Eye (tissue), 1 donor: ENCODE measurements at places on chromosomes 6 and 20.

DNA sequence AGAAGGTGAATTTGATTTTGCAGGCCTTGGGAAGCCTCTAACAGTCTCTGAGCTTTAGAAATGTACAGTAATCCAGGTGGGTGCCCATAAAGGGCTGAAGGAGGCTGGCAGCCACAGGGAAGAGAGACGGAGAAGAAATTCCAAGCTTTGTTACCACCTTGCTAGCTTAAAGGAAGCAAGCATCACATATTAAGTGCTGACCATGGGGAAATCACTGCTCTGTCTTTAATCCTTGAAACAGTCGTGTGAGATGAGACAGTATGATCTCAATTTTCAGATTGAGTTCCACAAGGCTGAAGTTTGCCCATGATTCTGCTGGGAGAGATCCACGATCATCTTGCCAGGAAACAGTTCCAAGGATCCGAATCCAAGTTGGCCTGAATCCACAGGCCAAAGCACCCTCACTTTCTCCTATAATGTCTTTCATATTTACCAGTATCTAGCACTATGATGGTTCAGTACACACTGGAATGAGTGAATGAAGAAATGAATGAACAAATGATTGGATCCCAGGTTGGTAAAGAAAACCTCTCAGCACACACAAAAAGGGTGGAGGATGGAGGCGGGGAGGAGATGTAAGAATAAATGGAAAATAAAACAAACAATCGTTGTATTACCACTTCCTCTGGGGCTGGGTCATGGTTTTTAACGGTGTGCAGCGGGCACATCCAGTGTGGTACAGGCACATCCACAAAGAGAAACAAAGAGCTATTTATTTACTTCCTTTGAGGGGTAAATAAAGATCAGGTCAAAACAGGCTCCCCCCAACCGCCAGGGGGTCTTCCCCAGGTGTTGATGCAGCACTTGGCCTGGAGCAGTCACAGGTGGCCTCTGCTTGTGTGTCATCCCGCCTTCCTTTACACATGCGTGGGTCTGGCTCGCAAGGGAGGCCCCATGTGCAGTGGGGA is 28.2 kb upstream of the TAF8 start:
- DNase-seq = no peak

DNA sequence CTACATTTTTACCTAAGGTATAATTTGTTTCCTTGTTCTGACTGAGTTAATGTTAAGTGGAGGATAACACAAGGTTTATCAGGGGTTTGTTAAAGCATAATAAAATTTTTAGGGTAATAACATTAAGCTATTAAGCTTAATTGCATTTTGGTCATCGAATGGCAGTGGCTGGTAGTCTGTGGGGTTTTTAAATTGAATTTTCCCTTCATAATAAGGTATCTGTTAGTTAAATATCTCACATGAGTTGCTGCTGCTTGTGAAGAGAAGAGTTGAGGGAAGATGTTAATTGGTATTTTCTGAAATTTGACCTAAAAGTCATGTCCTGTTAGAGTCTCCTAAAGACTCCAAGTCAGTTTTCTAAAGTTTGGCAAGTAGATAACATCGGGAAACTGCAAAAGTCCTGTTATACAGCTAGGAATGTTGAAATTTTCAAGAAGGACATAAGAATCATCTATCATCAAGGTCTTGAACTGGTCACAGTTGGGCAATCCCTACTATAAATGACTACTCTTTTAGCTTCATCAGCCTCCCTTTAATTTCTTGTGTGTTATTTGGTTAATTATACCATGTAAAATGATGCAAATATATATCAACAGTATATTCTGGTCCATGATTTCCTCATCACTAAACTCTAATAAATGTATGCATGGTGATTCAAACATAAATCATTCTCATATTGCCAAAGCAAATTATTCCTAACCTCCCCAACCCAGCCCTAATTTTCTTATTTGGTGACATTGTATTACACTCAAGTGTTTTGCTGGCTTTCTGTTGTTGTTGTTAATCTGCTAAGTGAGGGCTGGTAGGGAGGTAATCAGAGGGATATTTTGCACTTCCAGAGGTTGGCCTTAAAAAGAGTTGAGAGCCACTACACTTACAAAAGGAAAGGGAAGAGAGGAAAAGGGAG is 64.0 kb downstream of the MAP3K5 start:
- DNase-seq = no peak

DNA sequence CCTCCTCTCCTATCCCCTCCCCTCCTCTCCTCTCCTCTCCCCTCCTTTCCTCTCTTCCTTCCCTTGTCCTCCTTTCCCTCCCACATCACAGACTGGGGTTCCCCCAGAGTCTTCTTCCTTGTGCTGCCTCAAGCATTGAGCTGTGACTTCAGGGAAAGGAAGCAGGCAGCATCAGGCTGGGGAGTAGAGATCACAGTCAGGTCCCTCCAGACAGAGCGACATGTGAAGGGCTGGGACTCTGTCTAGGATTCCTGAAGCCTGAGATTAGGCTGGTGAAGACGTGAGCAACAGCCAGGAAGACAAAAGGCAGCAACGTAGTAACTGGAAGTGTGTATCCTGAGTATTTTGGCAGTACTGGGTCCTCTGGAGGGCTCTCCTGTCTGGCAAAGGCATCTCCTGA is 265.4 kb upstream of the SUPT3H start:
- no peak for DNase-seq

DNA sequence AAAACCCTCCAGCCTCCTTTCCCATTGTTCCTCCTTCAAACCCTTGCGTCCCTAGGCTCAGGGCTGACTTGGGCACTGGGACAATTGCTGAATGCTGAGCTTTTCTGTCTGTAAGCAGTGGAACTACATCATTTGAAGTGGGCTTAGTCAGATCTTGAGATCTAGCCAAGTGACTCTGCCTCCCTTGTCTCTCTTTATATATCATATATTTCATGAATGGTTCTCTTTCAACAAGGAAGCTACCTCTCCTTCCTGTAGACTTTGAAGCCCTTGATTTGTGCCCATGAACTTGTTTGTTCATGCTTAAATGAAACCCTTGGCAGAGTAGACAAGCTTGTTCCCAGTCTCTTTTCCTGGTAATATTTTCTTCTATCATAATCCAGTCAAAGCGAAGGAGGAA is 60.0 kb upstream of the KIF13A start:
- DNase-seq = no peak

- DNase-seq = no peak
Observed at GRCh38 chr20:3898639-3899038, 9.5 kb downstream of the PANK2 start.

GRCh38 chr6:24249926-24250325 is 107.9 kb downstream of the DCDC2 start:
- DNase-seq = peak; percentile 28

- DNase-seq = no peak
Observed at GRCh38 chr20:6053064-6053775, 640 bp downstream of the LRRN4 start.

GRCh38 chr20:24831232-24831631 is 117.8 kb upstream of the CST7 start:
- DNase-seq = no peak

GRCh38 chr6:158819213-158819976 is at the start of gene EZR:
Gene EZR (minus strand): TSS chr6:158819368. CDS start chr6:158818093, 1,275 bp downstream.
- DNase-seq = peak; percentile 81

DNA sequence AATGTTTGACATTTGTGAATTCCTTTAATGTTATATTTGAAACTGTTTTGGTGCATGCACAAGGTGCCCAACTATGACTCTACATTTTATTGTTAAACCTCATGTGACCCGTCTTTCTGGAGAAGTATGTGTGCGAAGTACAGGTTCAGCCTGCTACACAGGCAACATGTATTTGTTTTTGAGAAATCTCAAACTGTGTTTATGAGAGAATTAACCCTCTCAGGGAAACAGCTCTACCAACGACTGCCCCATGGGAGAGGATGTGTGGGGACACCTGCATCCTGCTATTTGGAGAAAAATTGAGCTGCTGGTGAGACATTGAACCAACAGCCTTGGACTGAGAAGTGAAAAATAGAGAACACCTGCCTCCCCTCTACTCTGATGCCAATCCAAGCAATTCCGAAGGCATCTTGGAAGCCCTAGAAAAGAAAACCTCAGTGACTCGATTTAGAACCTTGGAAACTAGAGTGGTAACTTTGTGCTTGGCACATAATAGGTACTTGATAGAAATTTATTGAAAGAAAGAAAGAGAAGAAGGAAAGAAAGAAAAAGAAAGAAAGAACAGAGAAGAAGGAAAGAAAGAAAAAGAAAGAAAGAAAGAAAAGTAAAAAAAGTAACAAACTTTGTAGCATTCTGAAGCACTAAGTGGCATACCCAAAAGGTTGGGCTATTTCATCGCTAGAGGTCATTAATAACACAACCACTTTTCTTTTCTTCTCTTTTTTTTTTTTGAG is 2.9 kb upstream of the AKAP12 start:
- no peak for DNase-seq

DNA sequence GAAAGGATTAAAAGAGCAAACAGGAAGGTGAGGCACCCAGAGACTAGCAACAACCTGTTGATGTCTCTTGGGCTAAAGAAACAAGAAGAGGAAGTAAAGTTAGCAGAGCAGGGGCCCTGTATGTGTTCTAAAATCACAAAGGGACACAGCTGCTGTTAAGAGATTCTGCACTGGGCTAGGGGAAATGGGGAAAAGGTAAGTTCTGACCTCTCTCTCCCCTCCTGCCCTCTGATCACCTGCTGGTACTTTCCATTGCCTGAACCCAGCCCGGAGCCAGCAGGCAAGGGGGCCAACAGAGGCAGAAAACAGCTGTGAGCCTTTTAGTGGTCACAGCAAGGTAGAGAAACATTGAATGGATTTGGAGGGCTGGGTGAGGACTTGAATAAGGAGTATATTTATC is 13.5 kb upstream of the CNR1 start:
- no peak for DNase-seq

DNA sequence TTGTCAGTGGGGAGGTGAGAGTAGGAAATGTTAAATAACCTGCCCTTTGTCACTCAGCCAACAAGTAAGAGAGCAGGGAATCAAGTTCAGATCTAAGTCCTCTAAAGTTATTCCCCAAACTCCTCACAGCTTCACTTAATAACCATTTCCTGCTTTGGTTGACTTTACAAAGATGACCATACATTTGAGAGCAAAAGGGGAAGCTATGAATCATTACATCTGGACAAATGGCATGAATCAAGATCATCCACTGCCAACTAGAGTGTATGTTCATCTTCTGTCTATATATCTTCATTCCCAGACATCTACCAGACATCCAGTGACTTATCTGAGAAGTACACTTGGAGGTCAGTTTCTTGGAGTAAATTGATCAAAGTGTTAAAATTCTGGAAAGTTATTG is 15.1 kb upstream of the HIVEP2 start:
- no peak for DNase-seq

GRCh38 chr6:155883334-155883731 is 427.7 kb upstream of the NOX3 start:
- DNase-seq = no peak

GRCh38 chr20:1225263-1225782 is 521 bp upstream of the RAD21L1 start:
- DNase-seq = peak; percentile 79

- DNase-seq = no peak
Observed at GRCh38 chr6:170051229-170052172, 239.4 kb downstream of the DLL1 start.

- no peak for DNase-seq
Observed at GRCh38 chr6:138430361-138431145, 26.5 kb downstream of the HEBP2 start.

GRCh38 chr6:156848533-156848932 is 71.4 kb downstream of the ARID1B start:
- peak; percentile 84 for DNase-seq

GRCh38 chr6:126376682-126377081 is 36.8 kb downstream of the CENPW start:
- DNase-seq = no peak

DNA sequence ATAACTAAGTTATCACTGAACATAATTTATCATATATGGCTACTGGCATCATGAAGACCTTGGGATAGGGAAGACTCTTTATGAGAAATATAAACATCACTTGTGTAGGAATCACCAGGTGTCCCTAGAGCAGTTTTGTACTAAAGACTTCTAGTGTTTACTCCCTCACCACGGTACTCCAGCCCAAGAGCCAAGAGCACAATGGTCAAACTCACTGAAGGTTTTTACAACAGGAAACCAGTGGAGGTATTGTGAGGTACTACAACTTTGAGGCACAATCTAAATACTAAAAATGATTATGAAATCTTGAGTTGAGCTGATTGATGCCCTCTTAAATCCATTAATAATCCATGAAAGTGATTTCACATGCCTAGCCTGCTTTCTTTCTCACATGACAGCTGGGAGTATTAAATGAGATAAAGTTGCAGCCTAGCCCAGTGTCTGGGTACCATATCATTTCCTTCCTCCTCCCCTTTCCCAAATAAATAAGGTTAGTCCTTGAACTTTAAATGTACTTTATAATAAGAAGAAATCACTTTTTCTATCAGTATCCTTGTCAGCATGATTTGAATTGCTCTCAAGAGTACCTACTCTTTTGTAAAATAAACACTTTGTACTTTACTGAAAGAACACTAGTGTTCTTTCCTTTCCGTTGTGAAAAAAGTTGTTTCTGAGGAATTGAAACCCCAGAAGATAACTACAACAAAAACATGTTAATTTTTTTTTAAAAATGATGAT is 26.5 kb downstream of the GLO1 start:
- no peak for DNase-seq

- DNase-seq = peak; percentile 41
Observed at GRCh38 chr20:50478162-50478990, 31.8 kb upstream of the PTPN1 start.

DNA sequence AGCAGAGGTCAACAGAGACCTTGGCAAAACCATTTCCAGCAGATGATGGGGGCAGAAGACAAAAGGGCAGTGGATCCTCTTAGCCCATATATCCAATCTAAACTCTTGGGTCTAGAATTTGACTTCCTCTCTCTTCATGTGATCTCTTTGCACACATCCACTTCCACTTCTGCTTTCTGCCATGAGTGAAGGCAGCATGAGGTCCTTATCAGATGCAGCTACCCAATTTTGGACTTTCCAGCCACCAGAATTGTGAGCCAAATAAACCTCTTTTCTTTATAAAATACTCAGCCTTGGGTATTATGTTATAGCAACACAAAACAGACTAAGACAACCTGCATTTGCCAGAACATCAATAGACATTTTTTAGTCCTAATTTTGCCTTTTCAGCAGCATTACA is 191.6 kb downstream of the ADAT2 start:
- no peak for DNase-seq
